ENCODE measurements at places on chromosomes 13 and 19. TPM values are rescaled to one million over a fixed set of nuclear protein-coding genes. Genes with fewer than 3 reads are reported as not detected.

DNA sequence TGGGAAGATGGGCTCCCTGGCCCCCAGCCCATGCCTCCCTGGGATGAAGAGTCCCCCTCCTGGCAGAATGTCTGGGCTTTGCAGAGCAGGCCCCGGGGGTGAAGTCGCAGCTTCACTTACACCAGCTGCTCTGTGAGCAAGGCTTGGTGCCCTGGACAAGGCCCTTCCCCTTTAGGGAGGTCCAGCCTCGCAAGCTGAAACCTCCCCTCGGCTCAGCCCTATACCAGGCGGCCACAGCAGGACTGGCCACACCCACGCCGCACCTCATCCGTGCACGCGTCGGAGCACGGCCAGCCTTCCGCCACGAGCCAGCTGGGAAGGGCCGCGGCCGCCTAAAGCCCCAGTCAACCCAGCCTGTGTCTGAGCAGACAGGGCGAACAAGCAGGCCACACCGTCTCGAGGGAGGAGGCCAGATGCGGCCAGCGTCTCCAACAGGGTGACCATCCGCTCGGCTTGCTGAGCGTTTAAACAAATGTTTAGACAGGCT lies 83.2 kb upstream of the MCF2L start:
- H3K36me3 ChIP-seq = peaks cover 11% of the 10 kb centered on the region
- H3K4me1 ChIP-seq = no peaks in the 10 kb centered on the region
- peak; percentile 95 for DNase-seq
- no peak overlapping the region for H3K4me3 ChIP-seq

- peaks cover 15% of the 10 kb centered on the region for H3K4me1 ChIP-seq
- peak overlapping the region; percentile 65 for H3K4me3 ChIP-seq
- H3K36me3 ChIP-seq = peaks cover 56% of the 10 kb centered on the region
Measured at GRCh38 chr19:40802300-40803169, 3.5 kb downstream of the EGLN2 start.

- DNase-seq = no peak
- H3K4me3 ChIP-seq = no peak overlapping the region
- H3K4me1 ChIP-seq = no peaks in the 10 kb centered on the region
- no peaks in the 10 kb centered on the region for H3K27me3 ChIP-seq
- H3K27ac ChIP-seq = no peak overlapping the region
Measured at GRCh38 chr13:23175920-23176319, 4.9 kb upstream of the SGCG start.

ARHGAP33 gene
- total RNA-seq = 18.7 TPM

ZNF850 gene
- 25.1 TPM for total RNA-seq

RXFP2 gene
- not detected for total RNA-seq
